ENCODE measurements at places on chromosomes 13 and 19. TPM values are rescaled to one million over a fixed set of nuclear protein-coding genes. Genes with fewer than 3 reads are reported as not detected.

DNA sequence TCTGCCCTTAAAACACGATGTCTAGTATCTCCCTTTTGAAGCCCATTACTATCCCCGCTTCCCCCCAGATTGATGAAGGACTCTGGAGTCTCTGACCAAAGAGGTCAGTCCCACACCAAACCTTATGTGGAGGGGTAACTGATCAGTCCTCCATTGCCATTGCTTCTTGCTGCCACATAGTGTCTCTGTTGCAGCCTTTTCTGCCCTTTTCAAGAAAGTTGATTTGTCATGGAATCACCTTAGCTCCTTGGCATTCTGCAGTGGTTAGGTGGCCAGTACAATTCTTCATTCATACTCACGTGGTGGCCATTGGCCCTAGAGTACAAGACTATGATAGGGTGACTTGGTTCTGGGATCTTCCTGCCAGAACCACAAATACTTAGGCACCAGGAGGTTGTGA, 8.4 kb upstream of the HTR2A start:
- H3K27me3 ChIP-seq = peaks cover 23% of the 10 kb centered on the region
- no peaks in the 10 kb centered on the region for H3K36me3 ChIP-seq
- no peak for DNase-seq
- H3K4me3 ChIP-seq = no peak overlapping the region
- H3K4me1 ChIP-seq = no peaks in the 10 kb centered on the region
- no peak overlapping the region for H3K27ac ChIP-seq

GRCh38 chr13:42880056-42880605, 98.7 kb downstream of the FAM216B start:
- peaks cover 21% of the 10 kb centered on the region for H3K4me1 ChIP-seq
- peaks cover 29% of the 10 kb centered on the region for H3K27me3 ChIP-seq
- no peak for DNase-seq
- H3K27ac ChIP-seq = no peak overlapping the region
- H3K36me3 ChIP-seq = peaks cover 4% of the 10 kb centered on the region
- H3K4me3 ChIP-seq = no peak overlapping the region

DNA sequence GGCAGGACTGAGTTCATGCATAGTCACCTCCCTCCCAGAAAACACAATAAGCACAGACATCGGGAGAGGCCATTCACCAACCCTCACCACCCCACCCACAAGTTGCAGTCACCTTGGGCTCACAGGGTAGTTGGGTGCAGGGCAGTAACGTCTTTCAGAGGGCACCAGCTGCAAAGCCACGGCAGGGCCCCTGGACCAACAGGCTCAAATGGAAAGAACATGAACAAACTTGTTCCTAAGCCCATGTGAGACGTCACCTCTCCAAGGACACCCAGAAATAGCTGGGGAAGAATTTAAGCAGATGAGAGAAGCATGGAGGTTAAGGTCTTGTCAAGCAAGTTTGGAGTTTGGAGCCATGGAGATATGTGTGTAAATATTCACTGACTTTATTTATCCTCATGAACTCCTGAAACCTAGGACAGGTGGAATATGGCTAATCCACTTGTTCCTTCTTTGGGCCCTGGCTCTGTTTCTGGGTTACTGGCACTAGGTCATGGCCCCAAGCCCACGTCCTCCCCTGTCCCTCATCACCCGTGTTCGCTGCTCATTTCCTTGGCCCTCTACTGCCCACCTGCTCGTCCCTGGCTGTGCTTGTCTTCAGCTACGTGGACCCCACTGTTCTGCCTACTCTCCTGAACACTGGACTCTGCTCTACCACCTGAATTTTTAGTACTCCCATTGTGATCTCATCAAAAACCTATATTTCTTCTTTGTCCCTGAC, 40.4 kb downstream of the SACS start:
- no peak overlapping the region for H3K27ac ChIP-seq
- DNase-seq = no peak
- no peaks in the 10 kb centered on the region for H3K36me3 ChIP-seq
- peaks cover 4% of the 10 kb centered on the region for H3K4me1 ChIP-seq

GRCh38 chr19:58007285-58007684, 4.7 kb upstream of the ZNF606 start:
- peaks cover 6% of the 10 kb centered on the region for H3K4me1 ChIP-seq
- H3K27ac ChIP-seq = no peak overlapping the region
- H3K27me3 ChIP-seq = no peaks in the 10 kb centered on the region
- peaks cover 56% of the 10 kb centered on the region for H3K36me3 ChIP-seq
- DNase-seq = no peak

- H3K27me3 ChIP-seq = no peaks in the 10 kb centered on the region
- peak; percentile 44 for DNase-seq
- peak overlapping the region; percentile 66 for H3K4me3 ChIP-seq
- H3K4me1 ChIP-seq = peaks cover 35% of the 10 kb centered on the region
- H3K27ac ChIP-seq = peak overlapping the region; percentile 88
Observed at GRCh38 chr19:6518145-6518911, 12.5 kb upstream of the TNFSF9 start.

DNA sequence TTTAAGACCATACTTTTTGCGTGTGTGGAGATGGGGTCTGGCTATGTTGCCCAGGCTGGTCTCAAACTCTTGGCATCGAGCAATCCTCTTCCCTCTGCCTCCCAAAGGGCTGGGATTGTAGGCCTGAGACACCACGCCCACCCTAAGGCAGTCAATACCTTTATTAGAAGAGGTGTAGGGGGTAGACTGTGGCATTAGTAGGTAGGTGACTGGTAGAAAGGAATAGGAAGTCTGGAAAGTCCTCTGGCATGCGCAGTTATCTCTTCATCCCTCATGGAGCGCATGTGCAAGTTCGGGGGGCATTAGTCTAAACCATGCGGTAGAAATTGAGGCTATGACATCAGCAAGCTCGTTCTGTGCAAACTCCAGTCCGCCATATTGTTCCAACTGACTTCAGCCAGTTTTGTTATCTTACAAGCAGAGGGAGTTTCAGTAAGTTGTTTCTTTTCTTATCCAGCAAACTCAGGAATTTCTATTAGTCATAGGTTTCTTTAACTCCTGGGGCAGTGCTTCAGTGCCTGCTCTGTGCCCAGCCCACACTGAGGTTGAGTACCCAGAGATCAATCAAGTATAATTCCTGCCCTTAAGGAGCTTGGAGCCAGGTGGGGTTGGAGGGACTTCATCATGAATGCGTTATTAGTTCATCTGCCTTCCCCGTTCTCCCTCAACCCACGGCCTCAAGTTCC, 7.3 kb upstream of the RANBP3 start:
- no peaks in the 10 kb centered on the region for H3K27me3 ChIP-seq
- H3K36me3 ChIP-seq = peaks cover 2% of the 10 kb centered on the region
- no peak overlapping the region for H3K27ac ChIP-seq
- no peak overlapping the region for H3K4me3 ChIP-seq

DNA sequence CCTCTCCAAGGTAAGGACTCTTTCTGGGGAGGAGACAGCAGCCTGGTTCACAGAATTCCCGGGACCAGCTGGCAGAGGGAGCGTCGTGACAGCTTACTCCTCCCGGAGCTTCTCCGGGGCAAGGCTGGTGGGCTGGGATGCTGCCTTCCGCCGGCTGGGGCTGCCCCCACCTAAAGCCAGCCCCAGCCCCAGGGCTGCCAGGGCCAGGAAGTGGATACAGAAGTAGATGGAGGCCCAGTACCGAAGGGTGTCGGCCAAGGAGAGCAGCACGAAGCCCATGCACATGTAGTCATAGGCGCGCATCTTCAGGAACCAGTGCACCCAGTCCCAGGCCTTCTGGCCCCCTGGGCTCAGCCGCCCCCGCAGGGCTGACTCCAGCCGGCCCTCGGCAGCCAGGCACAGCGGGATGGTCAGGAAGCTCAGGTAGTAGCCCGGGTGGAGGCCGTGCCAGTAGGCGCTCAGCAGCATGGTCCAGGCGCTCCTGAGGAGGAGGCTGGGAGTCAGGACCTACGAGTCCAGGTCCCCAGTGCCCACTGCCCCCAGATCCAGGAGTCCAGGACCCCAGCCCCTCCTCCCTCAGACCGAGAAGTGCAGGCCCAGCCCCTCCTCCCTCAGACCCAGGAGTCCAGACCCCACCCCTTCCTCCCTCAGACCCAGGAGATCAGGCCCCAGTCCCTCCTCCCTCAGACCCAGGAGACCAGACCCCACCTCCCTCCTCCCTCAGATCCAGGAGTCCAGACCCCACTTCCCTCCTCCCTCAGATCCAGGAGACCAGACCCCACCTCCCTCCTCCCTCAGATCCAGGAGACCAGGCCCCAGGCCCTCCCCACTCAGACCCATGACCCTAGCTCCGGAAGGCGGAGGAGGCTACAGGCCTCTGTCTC, 1.2 kb upstream of the TMC4 start:
- DNase-seq = no peak
- no peak overlapping the region for H3K4me3 ChIP-seq
- no peaks in the 10 kb centered on the region for H3K27me3 ChIP-seq
- H3K27ac ChIP-seq = no peak overlapping the region

- H3K27me3 ChIP-seq = peaks cover 16% of the 10 kb centered on the region
- no peak overlapping the region for H3K27ac ChIP-seq
- no peak for DNase-seq
Observed at GRCh38 chr13:51067210-51067701, 43.8 kb downstream of the C13orf42 start.

GRCh38 chr19:7349961-7350711, 1.4 kb downstream of the ARHGEF18 start:
- peaks cover 20% of the 10 kb centered on the region for H3K36me3 ChIP-seq
- DNase-seq = peak; percentile 28
- H3K4me1 ChIP-seq = peaks cover 46% of the 10 kb centered on the region
- H3K27me3 ChIP-seq = no peaks in the 10 kb centered on the region
- peak overlapping the region; percentile 88 for H3K27ac ChIP-seq
- peak overlapping the region; percentile 84 for H3K4me3 ChIP-seq

- peak overlapping the region; percentile 12 for H3K27ac ChIP-seq
- peaks cover 32% of the 10 kb centered on the region for H3K4me1 ChIP-seq
- H3K27me3 ChIP-seq = peaks cover 46% of the 10 kb centered on the region
- H3K4me3 ChIP-seq = no peak overlapping the region
Observed at GRCh38 chr19:35445826-35446593, 2.0 kb upstream of the FFAR2 start.

DNA sequence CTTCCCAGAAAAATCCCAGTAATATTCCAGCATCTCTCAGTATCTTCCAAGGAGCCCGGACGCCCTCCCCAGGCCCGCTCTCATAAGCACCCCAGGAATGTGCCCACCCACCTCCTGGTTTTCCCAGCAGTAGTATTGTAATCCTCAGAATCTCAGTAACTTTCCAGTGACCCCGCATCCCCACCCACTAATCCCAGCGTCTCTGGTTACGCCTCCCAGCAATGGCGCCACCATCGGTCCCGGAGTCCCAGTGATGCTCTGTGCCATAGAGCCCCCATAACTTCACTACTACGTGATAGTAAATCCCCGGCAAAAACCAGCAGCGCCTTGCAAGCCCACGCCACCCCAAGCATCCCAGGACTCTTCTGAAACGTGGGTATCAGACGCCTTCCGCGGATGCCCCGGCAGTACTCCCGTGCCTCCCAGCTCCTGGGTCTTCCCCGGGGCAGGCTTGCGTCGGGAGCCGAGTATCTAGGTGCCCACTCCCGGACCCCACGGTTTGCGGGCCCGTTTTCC, 928 bp upstream of the PNPLA6 start:
- H3K27ac ChIP-seq = peak overlapping the region; percentile 72
- peak; percentile 23 for DNase-seq
- peak overlapping the region; percentile 94 for H3K4me3 ChIP-seq
- peaks cover 18% of the 10 kb centered on the region for H3K4me1 ChIP-seq
- peaks cover 19% of the 10 kb centered on the region for H3K36me3 ChIP-seq
- H3K27me3 ChIP-seq = no peaks in the 10 kb centered on the region

- H3K4me3 ChIP-seq = peak overlapping the region; percentile 50
- no peaks in the 10 kb centered on the region for H3K27me3 ChIP-seq
- peak; percentile 74 for DNase-seq
- H3K36me3 ChIP-seq = peaks cover 68% of the 10 kb centered on the region
Observed at GRCh38 chr13:99356262-99357091, 49.3 kb upstream of the GPR183 start.

DNA sequence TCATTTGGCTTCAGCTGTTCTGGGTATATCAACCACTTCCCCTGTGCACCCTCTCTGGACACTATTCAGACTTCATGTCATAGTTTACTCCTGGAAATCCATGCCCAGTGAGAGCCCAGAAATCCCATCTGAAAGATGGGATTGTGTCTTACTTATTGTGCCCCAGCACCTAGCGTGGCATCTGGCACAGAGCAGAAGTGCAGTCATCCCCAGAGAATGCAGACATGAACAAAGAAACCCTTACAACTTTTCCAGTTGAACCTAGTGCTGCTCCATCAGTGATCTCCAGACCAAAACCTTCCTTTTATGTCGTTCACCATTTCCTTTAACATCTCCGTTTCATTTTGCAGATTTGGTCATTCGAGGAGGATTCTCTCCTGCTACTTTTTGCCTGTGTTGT, 60.6 kb downstream of the MBNL2 start:
- peaks cover 28% of the 10 kb centered on the region for H3K4me1 ChIP-seq
- no peak overlapping the region for H3K4me3 ChIP-seq

DNA sequence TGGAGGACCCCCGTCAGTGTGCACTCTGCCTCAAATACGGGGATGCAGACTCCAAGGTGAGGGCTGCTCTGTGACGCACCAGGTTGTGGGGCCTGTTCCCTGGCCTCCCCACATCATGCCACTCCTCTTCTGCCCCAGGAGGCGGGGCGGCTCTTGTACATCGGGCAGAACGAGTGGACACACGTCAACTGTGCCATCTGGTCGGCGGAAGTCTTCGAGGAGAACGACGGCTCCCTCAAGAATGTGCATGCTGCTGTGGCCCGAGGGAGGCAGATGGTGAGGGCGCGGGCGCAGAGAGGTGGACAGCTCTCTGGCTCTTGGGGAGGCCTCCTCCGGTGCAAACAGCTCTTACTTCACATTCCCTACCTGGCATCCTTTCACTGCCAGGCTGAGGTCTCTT, 11.2 kb downstream of the KMT2B start:
- peaks cover 79% of the 10 kb centered on the region for H3K36me3 ChIP-seq
- no peak overlapping the region for H3K27ac ChIP-seq
- no peak for DNase-seq
- no peaks in the 10 kb centered on the region for H3K4me1 ChIP-seq
- H3K27me3 ChIP-seq = no peaks in the 10 kb centered on the region

GRCh38 chr13:27775943-27776342, 16.3 kb upstream of the GSX1 start:
- no peaks in the 10 kb centered on the region for H3K36me3 ChIP-seq
- no peak overlapping the region for H3K4me3 ChIP-seq
- no peaks in the 10 kb centered on the region for H3K4me1 ChIP-seq
- H3K27ac ChIP-seq = no peak overlapping the region
- no peak for DNase-seq

DNA sequence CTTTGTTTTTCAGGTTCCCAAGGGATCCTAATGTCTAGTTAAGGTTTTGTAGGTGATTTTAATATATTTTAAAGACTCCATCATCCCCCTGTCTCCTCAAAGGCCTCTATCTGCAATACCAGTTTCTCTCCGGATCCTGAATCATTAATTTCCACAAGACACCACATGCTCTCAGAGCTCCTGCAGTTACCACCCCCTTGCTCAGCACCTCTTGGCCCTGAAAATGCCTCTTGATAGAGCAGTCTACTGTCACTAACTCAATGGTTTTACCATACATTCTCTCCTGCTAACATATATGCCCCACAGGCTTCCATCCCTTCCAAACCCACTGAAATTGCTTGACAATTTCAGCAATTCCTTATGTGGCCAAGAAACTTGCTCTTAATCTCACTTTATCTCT, 1.9 kb upstream of the PEG3 start:
- no peak overlapping the region for H3K27ac ChIP-seq
- DNase-seq = no peak
- H3K36me3 ChIP-seq = peaks cover 4% of the 10 kb centered on the region
- H3K27me3 ChIP-seq = no peaks in the 10 kb centered on the region

Gene SBNO2
- total RNA-seq = 82.8 TPM

Gene PTPRH
- total RNA-seq = not detected

Gene NLRP4
- not detected for total RNA-seq

Gene GRIN3B
- 0.11 TPM for total RNA-seq

Gene NCAN
- 0.23 TPM for total RNA-seq

Gene SPTBN4
- total RNA-seq = 0.30 TPM

Measured in activated T-helper 2 cell treated with anti-CD3 and anti-CD28 coated beads, Interferon-gamma antibody, Interleukin-2, Interleukin-4, amounts not matched to agents 10 μg/mL and 5 μg/mL and 100 μg/mL, durations not matched to agents 14 hours and 24 hours and 36 hours (primary cell).